ENCODE measurements at places on chromosomes 16 and 17.

DNA sequence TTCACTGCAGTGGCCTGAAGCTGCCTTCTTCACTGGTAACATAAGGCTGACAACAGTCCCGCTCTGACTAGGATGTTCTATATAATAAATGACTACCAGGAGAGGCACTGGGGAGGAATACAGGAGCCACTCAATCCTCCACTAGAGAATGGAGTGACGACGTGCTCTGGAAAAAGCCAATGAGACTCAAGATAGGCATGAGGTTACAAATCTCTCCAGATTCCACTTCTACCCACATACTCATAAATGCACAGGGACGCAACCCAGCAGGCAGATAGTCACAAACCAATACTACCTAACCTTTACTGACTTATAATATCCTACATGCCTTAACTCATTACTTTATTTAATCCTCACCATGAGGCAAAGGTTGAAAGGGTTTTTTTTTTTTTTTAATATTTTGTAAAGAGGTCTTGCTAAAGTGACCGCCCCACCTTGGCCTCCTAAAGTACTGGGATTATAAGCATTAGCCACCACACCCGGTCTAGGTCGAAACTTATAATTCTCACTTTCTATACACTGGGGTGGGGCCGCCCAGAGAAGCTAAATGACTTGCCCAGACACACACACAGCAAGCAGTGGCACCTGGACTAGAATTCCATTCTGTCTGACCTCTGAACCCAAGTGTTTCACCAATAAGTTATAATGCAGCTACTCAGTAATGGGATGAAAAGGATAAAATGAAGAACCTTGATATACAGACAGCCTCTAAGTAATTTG, 33.7 kb downstream of the TOM1L2 start:
- no peak for DNase-seq

DNA sequence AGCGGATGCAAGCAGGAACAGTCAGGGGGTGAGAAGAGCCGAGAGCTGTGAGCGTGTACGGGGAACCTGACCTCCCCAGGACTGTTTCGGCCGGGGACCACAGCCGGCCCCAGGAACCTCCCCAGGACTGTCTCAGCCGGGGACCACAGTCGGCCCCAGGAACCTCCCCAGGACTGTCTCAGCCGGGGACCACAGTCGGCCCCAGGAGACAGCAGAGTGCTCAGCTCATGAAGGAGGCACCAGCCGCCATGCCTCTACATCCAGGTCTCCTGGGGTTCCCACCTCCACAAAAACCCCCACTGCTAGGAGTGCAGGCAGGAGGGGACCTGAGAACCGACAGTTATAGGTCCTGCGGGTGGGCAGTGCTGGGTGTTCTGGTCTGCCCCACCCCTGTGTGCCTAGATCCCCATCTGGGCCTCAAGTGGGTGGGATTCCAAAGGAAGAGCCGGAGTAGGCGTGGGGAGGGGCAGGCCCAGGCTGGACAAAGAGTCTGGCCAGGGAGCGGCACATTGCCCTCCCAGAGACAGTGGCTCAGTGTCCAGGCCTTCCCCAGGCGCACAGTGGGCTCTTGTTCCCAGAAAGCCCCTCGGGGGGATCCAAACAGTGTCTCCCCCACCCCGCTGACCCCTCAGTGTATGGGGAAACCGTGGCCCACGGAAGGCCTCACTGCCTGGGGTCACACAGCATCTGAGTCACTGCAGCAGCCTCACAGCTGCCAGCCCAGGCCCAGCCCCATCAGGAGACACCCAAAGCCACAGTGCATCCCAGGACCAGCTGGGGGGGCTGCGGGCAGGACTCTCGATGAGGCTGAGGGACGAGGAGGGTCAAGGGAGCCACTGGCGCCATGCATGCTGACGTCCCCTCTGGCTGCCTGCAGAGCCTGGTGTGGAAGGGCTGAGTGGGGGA, 4.3 kb downstream of the RHBDF1 start:
- no peak for DNase-seq

DNA sequence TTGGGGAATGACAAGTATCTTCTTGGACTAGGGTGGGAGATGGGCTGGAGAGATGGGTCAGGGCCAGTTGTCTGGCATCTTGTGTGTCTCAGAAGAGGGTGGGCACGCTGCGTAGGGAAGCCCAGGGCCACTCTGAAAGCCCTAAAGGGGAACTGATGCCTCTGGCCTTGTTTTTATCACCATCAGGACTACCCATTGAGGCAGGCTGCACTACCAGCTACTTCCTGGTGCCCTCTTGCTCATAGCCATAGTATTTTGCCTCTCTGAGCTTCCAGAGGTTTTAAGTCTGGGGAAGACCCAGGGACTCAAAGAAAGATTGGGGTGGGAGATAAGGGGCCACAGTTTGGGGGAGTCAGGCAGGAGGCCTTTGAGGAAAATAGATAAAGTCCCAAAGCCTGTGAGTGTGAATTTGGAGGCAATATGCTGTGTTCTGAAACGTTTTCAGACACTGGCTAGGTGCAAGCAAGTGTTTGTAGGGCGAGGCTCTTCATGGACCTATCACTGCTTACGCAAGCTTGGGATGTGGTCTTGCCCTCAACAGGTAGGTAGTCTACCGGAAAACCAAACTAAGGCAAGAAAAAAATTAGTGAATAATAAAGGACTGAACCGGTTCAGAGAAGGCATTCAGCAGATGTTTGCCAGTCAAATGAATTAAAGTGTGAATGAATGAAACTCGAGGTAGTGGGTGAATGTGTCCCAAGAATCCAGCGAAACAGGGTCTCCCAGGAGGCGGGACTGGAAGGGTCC, 688 bp upstream of the ITGB3 start:
- DNase-seq: no peak

DNA sequence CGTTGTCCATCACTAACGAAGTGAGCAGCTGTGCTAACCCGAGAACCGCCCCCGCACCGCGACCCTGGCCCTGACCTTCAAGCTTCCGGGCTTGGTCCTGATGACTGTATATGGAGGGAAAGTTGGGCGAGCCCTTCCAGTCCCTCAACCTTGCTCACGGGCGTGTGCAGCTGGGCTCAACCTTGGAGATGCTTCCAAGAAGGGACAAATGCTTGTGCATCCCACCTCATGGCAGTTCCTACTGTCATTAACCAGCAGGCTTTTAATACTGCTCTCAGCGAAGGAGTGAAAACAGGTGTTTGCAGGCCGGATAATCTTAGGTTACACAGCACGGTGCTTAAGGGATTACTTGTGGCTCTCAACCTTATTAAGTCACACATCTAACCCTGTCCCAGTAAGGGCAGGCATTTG, 33.5 kb downstream of the SRL start:
- no peak for DNase-seq

DNA sequence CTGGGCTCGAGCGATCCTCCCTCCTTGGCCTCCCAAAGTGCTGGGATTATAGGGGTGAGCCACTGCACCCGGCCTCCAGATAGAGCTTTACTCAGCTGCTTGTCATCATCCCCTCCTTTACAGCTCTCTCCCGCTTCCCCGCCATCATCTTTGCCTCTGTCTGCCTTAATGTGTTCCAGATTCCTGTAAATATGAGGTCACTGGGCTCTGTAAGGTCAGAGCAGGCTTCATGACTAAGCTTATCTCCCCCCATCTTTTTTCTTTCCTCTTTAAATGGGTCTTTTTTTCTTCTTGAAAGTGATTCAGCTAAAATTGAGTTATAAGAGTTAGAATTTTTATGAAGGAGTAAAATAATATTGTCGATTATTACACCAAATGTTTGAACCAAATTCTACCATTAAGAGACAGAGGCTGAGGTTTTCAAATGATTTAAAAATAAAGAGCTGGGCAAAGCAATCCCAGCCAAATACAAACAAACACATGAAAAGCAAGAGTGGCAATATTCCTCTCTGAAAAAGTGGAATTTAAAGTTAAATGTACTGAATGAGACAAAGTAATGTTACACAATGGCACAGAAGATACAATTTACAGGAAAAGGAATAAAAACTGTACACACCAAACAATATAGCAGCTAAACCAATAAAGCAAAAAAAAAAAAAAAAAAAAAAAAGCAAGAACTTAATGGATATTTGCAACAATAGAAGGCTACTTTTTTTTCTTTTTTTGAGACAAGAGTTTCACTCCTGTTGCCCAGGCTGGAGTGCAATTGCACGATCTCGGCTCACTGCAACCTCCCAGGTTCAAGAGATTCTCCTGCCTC, 62.1 kb downstream of the CRISPLD2 start:
- DNase-seq: no peak

GRCh38 chr16:67053767-67054334, 24.9 kb downstream of the CBFB start:
- no peak for DNase-seq

GRCh38 chr16:58999762-59000161, 265.6 kb upstream of the GOT2 start:
- no peak for DNase-seq

DNA sequence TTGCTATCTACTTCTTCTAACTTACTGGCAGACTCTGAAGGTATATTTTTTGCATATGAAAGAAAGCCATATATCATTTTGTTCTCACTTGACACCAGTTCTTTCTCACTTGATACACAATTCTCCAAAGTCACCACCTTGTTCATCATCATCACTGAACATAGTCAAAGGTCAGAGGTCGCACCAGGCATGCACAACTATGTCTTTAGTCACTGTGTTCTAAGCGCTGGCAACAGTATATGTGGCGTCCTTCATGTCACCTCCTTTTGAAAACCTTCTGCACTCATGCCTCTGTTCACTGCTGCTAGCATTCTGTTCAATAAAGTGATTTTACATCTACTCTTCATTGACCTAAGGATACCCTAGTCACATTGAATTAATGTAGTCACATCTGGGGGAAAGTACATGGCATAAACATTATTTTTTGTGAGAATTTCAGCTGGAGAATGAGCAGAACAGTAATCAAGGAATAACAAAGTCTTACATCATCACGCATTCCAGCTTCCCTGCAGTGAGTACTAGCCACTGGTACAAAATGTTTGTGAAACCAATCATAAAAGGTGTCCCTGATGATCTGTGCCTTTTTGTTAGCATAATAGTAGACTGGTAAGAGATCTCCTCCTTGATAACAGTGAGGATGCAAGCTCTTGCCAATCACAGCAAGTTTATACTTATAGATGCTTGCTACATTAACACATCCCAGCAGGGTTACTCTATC, 20.5 kb upstream of the TBX4 start:
- DNase-seq: no peak

GRCh38 chr17:14437176-14437575, 136.3 kb downstream of the HS3ST3B1 start:
- DNase-seq: no peak

DNA sequence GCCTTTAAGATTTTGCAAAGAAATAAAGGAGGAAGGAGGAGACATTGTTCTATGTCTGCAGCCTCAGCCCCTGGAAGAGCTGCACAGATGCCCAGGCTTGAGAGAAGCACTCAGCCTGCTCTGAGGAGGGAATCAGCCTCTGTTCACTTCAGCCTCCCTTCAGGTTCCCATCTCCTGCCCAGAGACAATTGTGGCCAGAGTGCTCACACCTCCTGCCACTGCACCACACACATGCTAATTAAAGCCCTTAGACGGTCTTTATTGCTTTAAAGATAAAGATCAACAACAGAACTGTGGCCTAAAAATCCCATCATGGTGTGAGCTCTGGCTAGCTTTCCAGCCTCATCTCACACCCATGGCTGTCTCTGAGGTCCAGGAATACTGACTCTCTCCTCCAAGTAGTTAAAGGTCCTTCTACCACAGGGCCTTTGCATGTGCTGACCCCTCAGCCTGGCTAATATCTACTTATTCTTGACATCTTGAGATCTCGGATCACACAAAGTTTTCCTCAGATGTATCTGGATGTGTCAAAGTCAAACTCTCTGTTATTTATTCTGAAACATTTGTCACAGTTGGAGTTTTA, 33.8 kb downstream of the CHD9NB start:
- no peak for DNase-seq

GRCh38 chr16:29307598-29308507, 98.7 kb downstream of the NPIPB11 start:
- no peak for DNase-seq
